ENCODE measurements at places on chromosomes 5 and 9.

- no peak for DNase-seq
Observed at GRCh38 chr5:154005648-154006047, 33.1 kb downstream of the FAM114A2 start.

- no peak for DNase-seq
Observed at GRCh38 chr9:87605676-87606075, 108.0 kb downstream of the DAPK1 start.

DNA sequence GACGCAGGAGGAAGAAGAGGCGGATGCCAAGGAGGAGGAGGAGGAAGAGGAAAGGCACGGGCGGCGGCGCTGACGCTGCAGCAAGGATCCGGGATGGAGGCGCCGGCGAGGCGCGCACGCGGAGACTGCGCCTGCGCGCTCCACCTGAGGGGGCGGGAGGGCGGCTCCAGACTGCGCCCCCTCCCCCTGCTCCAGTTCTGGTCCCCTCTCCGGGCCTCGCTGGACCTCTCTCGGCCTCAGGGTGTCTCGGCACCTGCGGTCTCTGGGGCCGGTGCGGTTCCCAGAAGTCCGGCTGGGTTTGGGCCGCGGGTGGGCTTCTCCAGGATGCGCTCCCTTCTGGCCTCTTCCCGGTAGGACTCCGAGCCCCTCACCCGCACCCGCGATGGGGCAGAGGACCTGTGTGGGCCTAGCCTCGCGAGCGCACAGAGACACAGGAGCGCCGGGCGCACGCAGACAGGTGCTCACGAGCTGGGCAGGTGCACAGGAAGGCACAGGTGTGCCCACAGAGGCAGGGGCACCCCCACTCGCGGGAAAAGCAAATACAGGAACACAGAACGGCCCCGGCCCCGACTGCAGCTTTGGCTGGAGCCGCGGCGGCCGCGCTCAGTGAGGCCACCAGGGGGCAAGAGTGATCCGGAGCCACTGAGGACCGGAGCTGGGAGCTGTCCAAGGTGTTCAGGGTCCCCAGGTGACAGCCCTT is at the start of gene NPDC1:
TSS of gene NPDC1 (minus strand) at position 90 of the 700 bp plus-strand sequence. CDS start 188 bp downstream, outside the sequence.
- peak; percentile 57 for DNase-seq

GRCh38 chr5:164335837-164336236 is 830.4 kb downstream of the MAT2B start:
- peak; percentile 77 for DNase-seq

DNA sequence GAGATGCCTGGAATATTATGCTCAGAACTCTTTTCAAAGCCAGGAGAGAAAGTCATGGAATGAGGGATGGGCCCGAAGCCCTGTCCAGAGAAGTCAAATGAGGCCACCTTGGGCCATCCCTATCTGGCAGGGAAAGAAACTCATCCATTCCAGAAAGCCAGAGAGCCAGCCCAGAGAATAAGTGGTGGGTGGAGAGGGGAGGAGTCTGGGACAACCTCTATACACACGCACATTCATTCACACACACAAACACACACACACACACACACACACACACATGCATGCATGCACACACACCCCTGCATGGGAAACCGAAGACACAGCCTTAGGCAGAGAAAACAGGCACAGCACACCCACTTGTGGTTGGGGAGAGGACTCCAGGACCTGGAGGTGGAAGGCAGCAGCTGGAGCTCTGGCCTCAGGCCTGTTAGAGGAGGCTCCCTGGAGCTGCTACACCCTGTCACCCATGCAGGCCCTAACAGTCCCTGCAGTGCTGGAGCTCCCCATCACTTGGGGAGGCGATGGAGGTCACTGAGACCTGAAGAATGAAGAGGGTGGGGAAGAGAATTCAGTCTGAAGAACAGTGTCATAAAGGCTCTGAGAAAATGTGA is 38.0 kb downstream of the TGFBI start:
- peak; percentile 76 for DNase-seq
